ENCODE measurements at places on chromosomes 12 and 14.

DNA sequence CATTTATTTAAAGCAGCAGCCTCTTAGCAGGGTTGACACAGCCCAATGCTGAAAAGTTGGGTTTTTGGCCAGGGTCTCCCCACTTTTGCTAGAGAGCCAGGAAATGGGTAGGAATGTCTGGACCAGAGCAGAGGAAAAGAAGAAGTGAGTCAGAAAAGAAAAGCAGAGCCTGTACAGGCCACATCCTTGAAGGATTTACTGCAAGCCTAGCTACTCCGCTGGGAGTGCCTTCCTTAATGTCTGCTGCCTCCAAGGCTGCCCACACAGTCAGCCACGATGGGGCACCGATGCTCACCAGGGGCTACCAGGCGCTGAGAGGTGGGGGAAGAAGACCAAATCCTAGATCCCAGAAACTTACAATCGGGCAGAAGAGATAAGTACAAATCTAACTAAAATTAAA, 139.2 kb downstream of the C12orf75 start:
- DNase-seq: no peak

- peak; percentile 76 for DNase-seq
Observed at GRCh38 chr12:122021822-122022392, at the start of gene BCL7A. TSS of gene BCL7A (plus strand) at chr12:122021884. CDS start at chr12:122022092, 208 bp downstream.

- no peak for DNase-seq
Observed at GRCh38 chr12:99284161-99284560, 363.4 kb upstream of the GARIN6 start.

- DNase-seq: no peak
Observed at GRCh38 chr14:78104160-78104559, 66.0 kb upstream of the NRXN3 start.

GRCh38 chr14:94348836-94349235, 25.7 kb upstream of the SERPINA6 start:
- no peak for DNase-seq

DNA sequence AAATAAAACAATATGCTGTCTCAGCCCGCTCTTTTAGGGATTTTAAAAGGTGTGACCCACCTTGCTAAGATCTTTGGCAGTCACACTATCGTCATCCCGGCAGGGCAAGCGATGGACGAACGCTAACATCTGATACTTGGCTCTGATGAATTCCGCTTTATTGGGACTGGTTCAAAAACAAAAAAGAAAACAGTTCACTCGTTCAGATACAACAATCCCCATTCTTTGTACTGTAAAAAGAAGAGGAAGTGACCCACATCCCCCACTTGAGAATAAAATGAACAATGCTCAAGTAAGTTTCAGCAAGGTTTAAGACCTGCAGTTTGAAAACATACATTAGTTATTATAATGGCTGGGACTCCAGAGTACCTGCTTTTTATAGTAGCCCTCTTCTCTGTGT, 7.3 kb downstream of the GIT2 start:
- DNase-seq: no peak

DNA sequence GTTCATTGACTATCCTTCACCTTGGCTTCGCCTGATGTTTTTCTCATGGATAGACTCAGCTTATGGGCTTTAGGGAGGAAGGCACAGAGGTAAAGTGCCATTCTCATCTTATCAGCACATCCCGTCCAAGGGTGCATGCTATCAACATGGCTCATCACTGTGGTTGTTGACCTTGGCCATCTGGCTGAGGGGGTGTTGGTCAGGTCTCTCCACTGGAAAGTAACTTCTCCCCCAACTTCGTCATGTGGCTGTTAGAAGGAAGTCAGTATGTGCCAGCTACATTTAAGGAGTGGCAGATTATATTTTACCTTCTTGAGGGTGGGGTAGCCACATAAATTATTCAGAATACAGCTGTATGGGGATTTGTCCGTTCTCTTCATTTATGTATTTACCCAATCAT, 68.9 kb downstream of the EML1 start:
- DNase-seq: no peak

- no peak for DNase-seq
Observed at GRCh38 chr12:92068459-92068858, 77.2 kb downstream of the BTG1 start.

DNA sequence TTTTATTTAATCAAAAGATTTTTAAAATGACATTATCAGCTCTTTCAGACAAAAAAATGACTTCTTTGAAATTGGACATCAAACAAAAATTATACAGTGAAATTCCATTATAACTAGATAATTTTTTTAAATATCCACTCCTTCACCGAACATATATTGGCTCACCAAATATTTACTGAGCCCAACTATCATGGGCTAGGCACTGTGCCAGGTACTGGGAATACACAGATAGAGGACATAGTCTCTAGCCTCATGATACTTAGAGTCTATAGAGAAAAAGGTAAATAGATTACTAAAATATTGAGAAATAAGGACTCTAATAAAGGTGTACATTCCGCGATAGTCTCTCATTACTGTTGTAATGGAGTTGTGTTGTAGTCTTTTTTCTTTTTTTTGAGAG, 219.9 kb downstream of the SEC23A start:
- no peak for DNase-seq

DNA sequence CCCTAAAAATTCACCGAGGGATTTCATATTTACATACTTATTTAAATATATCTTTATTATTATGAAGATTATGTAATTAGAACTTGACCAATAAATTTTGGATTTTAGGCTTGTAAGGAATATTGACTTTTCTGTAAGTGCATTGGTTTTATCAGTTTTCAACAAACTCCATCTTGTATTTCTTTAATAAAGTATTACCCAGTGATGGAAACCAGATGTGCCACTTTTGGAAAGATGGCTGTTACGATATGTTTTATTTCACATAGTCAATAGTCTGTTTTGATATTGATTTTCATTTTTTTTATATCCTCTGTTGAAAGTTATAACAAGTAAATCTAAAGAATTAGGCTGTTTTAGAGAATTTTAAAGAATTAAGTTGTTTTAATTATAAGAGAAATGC, 1.8 kb downstream of the MON2 start:
- DNase-seq: peak; percentile 35

DNA sequence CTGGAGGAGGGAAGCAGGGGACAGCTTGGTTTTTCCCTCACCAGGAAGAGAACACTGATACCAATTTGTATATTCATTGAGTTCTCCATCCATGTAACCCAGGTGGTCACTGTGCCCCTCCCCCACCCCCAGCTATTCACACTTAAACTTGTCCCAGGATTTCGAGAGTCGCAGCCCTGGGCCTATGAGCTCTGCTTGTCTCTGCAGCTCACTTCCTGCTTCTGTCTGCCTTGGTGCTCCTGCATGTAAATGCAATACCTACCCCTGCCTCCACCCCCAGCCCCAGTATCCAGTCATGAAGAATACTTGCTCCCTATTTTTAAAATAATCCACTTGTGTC, 452.2 kb downstream of the BCL11B start:
- no peak for DNase-seq

GRCh38 chr12:121165316-121165715, 32.6 kb downstream of the P2RX7 start:
- no peak for DNase-seq

DNA sequence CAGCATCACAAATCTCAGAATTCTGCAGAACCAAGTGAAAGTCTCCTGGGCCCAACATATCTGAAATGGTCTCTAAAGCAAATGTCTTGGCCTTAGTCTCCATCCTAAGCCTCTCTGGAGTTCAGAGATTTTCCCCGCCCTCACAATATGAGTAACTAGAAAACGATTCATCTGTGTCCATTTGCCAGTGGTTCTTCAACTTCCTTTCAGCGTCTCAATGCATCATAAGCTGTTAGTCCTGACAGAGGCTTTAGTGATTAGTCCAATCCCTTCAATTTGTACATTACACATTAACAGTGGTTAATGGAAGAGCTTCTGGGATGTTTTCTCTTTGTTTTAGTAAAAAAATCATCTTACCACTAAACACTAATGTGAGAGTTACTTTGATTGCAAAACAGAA, 17.4 kb downstream of the NPC2 start:
- DNase-seq: peak; percentile 69

- no peak for DNase-seq
Observed at GRCh38 chr12:85843606-85844310, 7.5 kb upstream of the RASSF9 start.

GRCh38 chr12:79455286-79455685, 235.5 kb downstream of the PAWR start:
- peak; percentile 8 for DNase-seq

DNA sequence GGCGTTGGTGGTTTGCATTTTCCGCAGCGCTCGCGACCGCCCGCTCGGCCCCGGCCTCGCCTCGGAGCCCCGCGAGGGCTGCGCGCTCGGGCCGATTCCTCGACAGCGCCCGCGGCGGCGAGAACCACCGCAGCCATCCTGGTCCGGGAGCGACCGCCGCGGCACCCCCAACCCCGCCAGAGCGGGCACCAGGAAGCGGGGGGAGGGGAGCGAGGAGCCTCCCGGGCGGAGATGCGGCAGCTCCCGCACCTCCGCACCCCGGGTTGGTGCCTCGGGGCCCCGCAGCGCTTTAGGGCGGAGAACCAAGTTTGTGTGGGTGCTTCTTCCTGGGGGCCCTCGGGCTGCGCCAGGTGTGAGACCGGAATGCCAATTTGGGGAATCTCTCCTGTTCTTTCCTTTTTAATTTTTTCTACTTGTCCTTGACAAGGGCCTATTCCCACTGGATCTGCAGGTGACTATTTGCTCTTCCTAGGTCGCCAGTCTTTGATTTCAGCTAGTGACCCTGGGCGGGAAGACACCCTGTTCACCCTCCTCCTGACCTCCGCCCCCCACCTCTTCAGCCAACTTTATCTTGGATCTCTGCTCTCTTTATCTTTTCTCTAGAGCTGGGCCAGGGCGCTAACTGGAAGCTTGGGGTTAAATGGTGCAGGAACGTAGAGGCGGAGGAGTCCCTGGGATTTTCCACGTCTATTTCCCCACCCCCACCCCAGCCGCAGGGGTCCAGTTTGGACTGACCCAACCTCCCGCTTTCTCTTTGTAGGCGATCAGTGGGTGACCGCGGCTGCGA, at the start of gene SOCS2:
Gene SOCS2 (plus strand): TSS at position 751 of the 787 bp plus-strand sequence. CDS start 223 bp downstream, outside the sequence.
- DNase-seq: peak; percentile 73

DNA sequence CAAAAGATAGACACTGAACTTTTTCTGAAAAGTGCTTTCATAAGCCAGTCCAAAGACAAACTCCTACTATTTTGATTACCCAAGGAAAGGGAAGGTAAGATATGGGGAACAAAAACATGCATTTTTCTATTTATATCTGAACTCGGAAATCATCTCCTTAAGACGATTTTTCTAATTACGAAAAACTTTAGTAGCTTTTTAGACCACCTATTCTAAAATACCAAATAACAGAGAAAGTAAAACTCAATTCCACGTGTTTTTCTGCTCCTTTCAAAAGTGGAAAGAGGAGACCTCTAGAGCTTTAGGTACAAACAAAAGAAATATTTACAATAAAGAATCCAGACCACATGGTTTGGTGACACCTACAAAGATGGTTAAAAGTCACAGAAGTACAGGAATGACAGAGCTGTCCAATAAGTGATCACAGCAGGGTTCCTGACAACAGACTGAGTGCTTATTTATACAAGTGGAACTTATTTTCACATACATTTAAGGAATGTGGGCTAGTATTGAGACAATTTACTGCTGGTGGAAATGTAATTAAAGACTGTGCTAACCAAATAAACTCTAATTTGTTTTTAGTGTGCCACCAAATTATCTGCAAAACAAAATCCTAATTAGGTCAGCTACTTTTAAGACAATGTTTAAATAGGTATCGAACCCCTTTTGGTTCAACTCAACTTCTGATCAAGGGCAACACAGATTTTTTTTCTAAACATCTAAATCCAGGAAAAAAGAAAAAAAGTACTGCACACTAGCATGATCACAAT, 2.4 kb downstream of the LRIG3 start:
- DNase-seq: peak; percentile 52

DNA sequence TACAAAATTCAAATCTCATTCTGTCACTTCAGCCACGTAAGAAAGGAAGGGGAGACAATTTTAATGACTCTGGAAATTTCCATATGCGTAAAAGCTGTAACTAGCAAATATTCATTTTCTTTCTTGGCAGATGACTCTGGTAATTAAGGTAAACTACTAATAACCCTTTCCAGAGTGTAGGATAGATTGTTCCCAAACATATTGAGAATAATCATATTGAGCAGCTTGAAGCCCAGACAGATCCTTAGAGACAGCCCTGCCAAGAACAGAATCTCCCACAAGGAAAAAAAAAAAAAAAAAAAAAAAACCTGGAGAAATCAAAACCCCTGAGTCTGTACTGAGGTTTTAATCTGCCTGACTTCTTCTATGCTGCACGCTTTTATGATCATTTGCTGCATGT, 163.6 kb upstream of the TMPO start:
- DNase-seq: no peak

DNA sequence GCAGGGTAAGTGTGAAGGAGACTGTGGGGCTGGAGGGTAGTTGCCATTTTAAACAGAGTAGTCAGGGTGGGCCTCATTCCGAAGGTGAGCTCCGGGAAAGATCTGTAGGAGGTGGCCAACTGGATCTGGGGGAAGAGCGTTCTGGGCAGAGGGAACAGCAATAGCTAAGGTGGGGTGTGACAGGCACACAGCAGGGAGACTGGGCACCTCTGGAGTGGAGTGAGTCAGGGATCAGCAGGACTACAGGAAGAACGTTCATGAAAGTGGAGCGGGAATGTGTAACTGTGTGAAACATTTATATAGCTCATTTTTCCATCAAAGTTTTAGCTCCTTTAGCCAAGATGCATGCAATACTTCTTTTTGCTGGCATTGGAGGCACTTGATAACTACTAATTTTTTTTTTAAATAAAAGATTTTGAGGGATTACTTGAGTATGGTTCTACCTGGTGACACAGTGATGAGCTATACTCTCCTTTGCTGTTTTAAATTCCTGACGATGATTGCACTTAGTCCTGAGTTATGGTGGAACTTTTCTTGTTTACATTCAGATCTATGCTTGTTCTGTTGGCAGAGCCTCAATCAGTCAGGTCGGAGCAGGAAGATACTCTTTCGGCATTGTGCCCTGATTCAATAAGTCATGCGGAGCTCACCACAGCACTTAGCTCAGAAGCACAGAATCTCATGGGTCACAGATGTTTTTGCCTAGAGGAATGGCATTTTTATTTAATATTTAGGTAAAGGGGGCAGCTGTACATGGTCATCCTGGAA, 106.4 kb downstream of the WIF1 start:
- DNase-seq: no peak

GRCh38 chr12:903055-903454, 46.4 kb downstream of the RAD52 start:
- DNase-seq: no peak

GRCh38 chr12:64240781-64241180, 18.7 kb upstream of the KICS2 start:
- peak; percentile 54 for DNase-seq

- DNase-seq: no peak
Observed at GRCh38 chr14:54916101-54916500, 13.5 kb upstream of the GCH1 start.
